ENCODE measurements at places on chromosomes 6 and 20.

DNA sequence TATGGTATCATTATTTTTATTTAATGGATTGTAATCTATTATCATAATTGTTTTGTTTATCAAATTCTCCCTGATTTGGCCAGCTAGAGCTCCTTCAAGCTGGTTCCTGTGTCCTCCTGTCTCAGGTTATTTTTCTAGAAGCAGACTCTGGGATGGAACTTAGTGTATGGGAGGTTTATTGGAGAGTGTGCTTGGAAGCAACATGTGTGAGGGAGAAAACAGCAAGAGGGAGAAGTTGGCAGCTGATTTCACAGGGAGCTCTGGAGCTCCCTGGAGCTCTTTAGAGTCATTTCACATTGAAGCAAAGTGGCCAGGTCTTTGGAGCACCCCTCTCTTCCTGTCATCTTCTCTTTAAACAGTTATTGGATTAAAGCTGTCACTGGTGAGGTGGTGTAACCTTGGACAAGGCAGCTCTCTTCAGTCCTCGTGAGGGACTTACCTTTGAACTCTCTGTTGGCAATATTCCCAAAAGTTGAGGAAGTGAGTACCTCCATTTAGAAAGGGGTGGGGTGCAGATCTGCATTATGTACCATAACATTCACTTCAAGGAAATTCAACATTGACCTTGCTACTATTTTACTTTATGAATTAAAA is 103.6 kb downstream of the PHF3 start:
- DNase-seq = no peak

GRCh38 chr20:56974499-56975250 is 291.8 kb downstream of the BMP7 start:
- DNase-seq = no peak

DNA sequence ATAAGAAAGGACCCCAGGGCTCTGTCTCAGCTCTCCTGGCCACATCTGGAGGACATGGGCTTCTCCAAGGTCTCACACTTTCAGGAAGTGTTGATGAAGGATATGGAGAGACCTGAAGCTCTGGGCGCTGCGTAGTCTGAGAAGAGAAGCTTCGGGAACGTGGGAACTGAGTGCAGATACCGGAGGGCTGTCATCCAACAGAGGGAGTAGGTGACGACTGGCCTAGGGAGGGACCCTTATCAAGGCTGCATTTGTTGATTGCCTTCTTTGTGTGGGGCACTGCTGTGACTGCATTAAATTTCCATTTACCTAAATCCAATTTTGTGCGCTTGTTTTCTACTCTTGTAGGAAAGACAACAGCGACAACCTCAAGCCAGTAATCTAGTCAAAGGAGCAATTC is 63.4 kb downstream of the PLG start:
- DNase-seq = no peak

DNA sequence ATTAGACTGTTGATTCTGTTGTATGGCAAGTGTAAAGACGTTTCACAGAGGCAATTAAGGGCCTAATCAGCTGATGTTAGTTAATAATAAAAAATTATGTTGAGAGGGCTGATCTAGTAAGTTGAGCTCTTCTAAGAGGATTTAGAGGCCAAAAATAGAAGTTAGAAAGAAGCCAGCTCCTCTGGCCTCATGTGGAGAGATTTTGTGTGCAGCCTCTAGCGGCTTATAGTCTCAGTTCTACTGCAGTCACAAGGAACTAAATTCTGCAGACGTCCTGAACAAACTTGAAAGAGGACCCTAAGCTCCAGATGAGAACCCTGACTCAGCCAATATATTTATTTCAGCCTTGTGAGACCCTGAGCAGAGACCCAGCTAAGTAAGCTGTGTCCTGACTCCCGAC is 498.6 kb downstream of the BTBD3 start:
- DNase-seq = no peak

DNA sequence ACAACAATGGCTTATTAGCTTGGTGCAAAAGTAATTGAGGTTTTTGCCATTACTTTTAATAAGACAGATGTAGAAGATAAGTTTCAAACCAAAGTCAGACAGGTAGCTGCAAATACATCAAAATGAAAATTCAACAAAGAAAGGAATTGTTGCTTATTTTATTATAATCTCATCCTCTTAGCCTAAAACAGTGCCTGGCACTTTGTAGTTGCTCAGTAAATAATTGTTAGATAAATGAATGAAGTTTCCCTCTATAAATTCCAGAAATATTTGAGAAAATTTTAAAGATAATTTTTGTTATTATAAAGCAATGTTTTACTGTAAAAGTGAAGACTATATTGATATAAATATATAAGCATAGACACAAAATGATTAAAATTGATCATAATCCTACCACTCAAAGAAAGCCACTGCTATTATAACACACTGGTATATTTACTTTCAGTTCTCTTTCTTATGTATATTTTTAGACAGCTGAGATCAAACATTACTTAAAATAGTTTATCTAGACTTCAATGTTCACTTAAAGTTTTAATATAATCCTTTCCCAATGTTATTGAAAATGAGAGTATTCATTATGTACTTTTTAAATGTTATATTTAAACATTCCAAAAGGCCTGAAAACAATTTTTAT is 42.5 kb downstream of the SESN1 start:
- no peak for DNase-seq

GRCh38 chr6:32163559-32164258 is 686 bp upstream of the EGFL8 start:
- DNase-seq = no peak

DNA sequence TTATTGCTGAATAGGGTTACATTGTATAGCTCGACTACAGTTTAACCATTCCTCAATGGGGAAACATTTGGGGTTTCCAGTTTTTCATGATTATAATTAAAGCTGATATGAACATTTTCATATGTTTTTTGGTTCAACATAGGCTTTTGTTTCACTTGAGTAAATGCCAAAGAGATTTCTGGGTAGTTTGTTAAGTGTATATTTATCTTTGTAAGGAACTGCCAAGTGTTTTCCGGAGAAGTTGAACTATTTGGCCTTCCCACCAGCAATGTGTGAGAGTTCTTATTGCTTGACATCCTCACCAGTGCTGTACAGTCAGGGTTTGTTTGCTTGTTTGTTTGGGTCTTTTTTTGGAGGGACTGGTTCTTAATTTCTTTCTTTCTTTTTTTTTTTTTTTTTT is 83.7 kb upstream of the RALY start:
- DNase-seq = no peak

DNA sequence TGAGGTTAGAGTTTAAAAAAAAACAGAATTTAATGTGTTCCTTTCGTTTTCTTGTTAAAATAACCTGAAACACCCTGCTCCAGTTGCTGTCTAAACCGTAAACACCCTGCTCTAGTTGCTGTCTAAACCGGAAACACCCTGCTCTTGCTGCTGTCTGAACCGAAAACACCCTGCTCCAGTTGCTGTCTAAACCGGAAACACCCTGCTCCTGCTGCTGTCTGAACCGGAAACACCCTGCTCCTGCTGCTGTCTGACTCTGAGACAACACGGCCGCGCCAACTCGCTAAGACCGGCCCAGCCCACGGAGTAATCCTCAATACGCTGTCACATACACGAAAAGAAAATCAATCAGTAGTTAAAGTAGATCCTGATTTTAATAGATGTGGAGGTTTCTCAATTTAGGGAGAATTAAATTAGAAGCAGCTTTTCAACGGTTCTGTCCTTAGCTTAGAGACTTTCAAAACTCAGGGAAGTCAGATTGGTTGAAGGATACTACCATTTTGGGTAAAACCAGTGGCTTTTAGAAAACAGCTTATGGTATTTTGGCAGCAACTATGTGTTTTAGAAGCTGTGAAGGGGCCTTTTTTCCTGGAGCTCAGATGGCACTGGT is 98.3 kb downstream of the RAMACL start:
- DNase-seq = peak; percentile 95

GRCh38 chr6:69155467-69155866 is 520.4 kb downstream of the ADGRB3 start:
- no peak for DNase-seq

GRCh38 chr6:109236115-109237076 is 141.1 kb downstream of the CEP57L1 start:
- DNase-seq = peak; percentile 2

GRCh38 chr6:897528-898207 is 204.7 kb upstream of the EXOC2 start:
- no peak for DNase-seq

DNA sequence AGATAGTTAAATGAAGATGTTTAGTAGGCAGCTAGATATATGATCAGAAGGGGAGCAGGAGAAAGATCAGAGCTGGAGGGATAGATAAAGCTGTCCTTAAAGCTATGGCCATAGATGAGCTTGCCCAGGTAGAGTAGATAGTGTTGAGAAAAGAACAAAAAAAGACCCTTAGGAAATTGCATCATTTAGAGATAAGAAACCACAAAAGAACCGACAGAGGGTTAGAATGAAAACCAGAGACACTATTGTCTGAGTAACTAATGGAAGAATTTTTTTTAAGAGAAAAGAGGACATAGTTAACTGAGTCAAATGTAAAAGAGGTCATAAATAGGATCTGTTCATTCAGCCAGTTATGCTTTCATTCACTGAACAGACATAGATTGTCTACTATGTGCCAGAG is 101.8 kb downstream of the TNFAIP3 start:
- DNase-seq = no peak

GRCh38 chr6:99338188-99338587 is 11.3 kb downstream of the FAXC start:
- DNase-seq = no peak

GRCh38 chr6:24799541-24799915 is 811 bp upstream of the ARMH2 start:
- no peak for DNase-seq

GRCh38 chr6:33632558-33633039 is 11.5 kb downstream of the ITPR3 start:
- DNase-seq = no peak

DNA sequence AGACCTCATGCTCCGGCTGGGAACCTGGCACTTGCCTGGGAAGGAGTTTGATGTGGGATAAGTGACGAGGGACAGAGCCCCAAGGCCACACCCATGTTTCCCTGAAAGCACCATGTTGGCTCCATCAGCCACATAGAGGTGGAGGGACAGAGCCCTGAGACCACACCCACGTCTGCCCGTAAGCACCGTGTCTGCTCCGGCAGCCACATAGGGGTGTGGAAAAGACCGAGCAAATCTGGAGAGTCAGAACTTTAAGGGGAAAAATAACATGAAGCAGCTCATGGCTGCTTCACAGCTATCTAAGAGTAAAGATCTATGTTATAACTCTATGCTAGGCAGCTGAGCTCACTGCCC is 15.3 kb downstream of the SLCO4A1 start:
- no peak for DNase-seq
